Epithelial cell of proximal tubule (primary cell): ENCODE measurements at places on chromosomes 11 and 22.
A peak's percentile ranks its signal among the peaks of the same experiment; 100 is the strongest.

DNA sequence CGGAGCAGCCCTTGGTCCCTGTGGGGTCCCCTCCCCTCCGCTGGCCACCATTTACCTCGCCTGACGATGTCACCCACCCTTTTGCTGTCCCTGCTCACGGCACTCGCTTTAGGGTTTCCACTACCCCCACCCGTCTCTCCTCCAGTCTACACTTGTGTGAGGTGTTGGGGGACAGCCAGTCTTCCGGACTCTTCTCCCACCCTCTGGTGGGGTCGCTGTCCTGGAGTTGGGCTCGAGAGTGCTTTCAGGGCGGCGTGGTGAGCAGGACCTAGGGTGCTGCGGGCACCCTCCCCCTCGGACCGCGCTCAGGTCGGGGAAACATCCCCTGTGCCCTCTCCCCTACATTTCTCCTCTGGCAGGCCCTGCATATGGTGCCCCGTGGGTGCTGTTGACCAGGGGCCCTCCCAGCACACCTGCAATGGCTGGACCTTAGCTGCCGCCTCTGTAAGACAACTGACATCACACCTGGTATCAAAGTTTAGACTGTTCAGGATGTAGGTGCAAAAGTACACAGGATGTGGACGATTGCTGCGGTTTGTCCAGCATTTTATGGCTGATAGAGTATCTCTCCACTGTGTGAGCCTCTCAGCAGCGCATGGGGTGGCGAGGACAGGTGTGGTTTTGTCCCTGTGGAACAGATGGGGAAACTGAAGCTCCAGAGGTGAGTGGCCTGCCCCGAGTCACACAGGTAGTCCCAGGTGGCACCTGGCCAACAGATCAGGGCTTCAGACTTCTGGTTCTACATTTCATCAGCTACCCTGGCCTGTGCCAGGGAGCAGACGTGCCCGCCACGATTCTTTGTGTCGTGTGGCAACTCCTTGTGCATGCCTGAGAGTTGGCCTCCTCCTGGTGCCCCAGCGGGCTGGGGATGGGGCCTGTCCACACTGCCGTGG, 1.2 kb downstream of the GRK2 start:
- no peak for DNase-seq

DNA sequence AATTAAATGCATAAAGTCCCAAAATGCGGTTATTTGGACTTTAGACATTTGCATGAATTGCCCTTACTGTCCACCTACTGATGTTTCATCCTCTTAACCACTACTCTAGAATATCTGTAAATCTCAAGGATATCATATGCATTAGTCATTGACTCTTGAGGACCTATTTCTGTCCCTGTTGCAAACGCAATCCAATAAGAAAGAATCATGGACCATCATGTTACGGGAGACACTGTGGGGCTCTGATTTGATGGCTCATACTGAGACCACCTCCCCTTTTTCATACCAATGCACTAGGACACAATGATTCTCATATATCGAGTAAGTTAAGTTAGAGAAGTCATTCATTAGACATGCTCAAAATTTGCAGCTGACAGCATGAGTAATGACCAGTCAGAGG, 14.4 kb downstream of the POU2AF2 start:
- DNase-seq = no peak

DNA sequence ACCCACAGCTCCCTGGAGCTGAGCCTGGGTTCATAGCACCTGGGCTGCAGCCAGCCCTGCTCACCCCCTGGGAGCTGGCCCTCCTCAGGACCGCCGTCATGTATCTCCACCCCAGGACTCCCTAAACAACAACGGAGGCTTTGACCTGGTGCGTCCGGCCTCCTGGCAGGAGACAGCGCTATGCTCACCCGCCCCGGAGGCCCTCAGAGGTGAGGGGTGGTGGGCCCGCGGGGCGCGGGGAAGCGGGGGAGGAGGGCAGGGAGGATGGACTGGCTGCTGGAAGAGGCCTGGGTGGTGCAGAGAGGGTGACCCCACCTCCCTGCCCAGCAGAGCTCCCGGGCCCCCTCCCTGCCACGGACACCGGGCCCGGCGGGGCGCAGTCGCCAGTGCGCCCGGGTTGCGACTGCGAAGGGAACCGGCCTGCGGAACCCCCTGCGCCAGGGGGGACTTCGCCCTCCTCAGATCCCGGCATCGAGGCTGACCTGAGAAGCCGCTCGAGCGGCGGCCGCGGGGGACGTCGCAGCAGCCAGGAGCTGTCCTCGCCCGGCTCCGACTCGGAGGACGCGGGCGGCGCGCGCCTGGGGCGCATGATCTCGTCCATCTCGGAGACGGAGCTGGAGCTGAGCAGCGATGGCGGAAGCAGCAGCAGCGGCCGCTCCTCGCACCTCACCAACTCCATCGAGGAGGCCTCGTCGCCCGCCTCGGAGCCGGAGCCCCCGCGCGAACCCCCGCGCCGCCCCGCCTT, 3.1 kb downstream of the MAPK8IP2 start:
- DNase-seq = no peak

DNA sequence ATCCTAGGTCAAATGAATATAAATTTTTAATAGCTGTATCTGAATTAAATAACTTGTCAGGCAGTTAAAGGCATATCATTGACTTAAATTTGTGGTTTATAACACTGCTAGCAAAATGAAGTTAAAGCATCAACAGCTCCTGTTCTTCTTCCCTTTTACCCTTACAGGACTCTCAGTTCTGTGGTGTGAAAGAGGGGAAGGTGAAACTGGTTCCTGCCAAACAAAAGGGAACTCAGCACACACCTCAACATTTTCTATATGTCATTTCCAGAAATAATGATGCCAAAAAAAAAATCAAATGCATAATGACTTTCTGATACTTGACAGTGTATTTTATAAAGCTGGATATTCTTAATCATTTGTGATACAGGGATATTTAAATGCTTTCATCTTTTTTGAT, 21.2 kb downstream of the ARL14EP start:
- no peak for DNase-seq

- no peak for DNase-seq
Measured at GRCh38 chr11:27280140-27280539, 82.9 kb downstream of the CCDC34 start.

GRCh38 chr22:36356708-36357624, 30.8 kb downstream of the MYH9 start:
- no peak for DNase-seq

- no peak for DNase-seq
Measured at GRCh38 chr11:112627588-112628045, 333.6 kb upstream of the NCAM1 start.

GRCh38 chr11:80462211-80462610, 1021.4 kb upstream of the TENM4 start:
- DNase-seq = peak; percentile 40

GRCh38 chr22:29626497-29627195, 23.2 kb downstream of the NF2 start:
- peak; percentile 72 for DNase-seq

DNA sequence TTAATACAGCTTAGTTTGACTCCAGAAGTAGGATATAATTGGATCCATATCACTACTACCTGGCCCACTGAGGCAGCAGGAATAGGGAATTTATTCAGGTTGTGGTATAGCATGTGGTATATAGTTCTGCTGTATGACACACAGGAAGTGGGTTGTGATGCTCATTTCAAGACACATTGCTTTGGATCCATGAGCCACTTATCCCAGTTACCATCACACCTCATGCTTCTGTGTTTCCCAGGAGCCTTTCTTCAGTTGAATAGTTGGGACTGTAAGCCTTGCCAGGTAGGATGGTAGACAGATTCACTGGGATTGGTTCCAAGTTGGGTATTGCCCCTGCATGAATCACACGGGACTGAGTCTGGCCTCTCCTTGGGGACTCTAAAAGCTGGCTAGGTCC, 9.9 kb upstream of the SLC37A2 start:
- no peak for DNase-seq

GRCh38 chr11:126405374-126405773, 49.9 kb downstream of the ST3GAL4 start:
- DNase-seq = no peak

- no peak for DNase-seq
Measured at GRCh38 chr22:41940832-41941765, 5.9 kb downstream of the CENPM start.

- DNase-seq = peak; percentile 23
Measured at GRCh38 chr11:7524462-7525235, 10.8 kb downstream of the PPFIBP2 start.

DNA sequence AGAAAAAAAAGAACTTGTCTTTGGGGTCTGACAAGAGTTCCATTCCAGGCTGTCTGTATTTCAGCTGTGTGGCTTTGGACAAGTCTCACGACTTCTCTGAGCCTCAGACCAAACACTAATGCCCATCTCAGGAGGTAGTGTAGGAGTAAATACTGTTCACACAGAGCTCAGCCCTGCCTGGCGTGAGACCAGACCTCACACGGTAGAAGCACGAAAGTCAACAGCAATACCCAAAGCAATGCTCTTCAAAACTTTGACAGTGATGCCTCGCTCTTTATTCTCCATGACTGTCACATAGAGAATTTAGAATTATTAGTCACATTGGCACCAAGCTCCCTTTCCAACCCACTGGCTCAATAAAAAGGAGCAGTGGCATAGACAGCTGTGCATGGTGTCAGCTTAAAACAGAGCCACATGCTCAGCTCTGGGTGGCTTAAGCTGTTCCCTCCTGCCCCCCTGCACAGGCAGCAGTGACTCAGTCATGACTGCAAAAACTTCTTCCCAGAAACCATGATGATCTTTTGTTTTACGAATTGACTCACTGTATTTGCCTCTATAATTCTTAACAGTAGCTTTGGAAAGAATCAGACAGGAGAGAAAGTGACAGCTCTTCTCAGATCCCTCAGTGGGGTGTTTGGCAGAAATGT, 74.0 kb upstream of the PHF21B start:
- DNase-seq = peak; percentile 12

- no peak for DNase-seq
Measured at GRCh38 chr11:100574894-100575769, 112.0 kb upstream of the ARHGAP42 start.
